ENCODE measurements at places on chromosomes 5 and 9.

DNA sequence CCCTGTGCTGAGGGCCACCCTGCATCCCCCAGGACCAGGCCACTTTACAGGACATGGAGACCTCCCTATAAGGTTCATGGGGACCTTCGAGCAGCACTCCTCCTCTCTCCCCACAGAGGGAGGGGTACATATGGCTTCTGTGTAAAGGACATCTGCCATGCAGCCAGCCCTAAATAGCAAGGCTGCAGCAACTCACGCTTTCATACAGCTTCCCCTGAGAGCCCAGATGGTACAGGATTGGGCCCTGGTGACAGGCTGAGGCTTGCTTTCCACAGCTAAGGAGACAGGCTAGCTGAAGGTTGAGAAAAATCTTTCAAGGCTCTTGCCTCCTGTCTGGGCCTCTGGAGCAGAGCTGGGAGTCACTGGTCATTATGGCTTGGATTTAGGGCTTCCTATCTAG lies 147.0 kb upstream of the ZNF366 start:
- no peak for DNase-seq

DNA sequence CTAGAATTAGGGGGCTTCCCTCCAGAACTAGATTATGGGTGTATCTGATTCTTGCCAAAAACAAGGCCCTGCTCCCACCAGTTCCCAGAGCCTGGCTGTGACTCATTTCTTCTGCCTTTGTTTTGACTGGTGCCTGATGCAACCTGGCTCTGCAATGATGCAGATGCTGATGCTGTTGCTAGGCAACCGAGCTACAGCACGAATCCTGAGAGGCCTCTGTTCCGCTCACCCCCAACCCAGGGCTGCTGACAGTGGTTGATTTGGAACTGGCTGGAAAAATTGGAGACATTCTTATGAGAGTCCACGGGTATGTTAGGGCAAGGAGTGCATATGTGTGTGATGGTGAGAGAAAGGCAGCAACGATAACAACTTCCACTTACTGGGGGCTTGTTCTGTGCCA lies 100.3 kb downstream of the NSG2 start:
- DNase-seq, result no peak

DNA sequence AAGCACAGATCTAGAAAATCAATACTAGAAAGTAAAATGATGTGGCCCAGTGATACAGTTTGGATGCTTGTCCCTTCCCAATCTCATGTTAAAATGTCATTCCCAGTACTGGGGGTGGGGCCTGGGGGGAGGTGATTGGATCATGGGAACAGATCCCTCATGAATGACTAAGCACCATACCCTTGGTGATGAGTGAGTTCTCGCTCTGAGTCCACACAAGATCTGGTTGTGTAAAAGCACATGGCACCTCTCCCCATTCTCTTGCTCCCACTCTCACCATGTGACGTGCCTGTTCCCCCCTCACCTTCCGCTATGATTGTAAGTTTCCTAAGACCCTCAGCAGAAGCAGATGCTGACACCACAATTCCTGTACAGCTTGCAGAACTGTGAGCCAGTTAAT lies 234.2 kb upstream of the CDH6 start:
- no peak for DNase-seq

- DNase-seq, result no peak
Measured at GRCh38 chr9:2231829-2232228, 216.7 kb downstream of the SMARCA2 start.

- no peak for DNase-seq
Measured at GRCh38 chr9:78938821-78939220, 632.9 kb upstream of the TLE4 start.

GRCh38 chr9:33170464-33171415 lies 3.6 kb upstream of the B4GALT1 start:
- DNase-seq, result no peak

- DNase-seq, result no peak
Measured at GRCh38 chr5:1524481-1524798, 680 bp upstream of the LPCAT1 start.

DNA sequence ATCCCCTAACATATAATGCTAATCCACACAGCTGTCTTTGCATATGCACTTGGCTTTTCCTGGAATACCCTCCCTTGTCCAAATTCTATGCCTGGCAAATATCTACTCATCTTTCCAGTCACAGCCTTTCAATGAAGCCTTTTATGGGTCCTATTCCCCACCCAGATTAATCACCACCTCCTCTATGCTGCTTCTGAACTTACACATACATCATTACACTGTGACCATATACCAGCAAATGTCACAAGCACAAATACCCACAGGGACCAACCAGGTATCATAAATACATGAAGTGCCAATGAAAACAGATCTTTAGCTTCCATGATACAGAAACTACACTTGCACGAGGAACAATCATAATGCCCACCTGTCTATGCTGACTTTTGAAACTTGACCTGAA lies 22.3 kb downstream of the LPAR1 start:
- no peak for DNase-seq

DNA sequence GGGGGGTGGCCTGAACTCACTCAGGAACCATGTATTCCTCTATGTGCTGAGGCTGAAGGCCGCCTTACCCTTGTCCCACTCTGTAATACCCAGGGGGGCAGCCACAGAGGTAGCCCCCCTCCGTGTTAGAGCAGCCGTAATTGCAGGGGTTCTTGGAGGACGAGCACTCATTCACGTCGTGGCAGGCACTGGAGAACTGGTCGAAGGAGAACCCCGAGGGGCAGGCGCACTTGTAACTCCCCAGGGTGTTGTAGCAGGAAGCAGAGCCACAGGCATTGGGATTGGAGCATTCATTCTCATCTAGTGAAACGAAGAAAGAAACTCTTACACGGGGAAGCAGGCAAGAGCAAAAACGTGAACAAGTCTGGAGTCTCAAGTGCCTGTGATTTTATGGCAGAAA lies 179.8 kb downstream of the SLC12A2 start:
- no peak for DNase-seq

DNA sequence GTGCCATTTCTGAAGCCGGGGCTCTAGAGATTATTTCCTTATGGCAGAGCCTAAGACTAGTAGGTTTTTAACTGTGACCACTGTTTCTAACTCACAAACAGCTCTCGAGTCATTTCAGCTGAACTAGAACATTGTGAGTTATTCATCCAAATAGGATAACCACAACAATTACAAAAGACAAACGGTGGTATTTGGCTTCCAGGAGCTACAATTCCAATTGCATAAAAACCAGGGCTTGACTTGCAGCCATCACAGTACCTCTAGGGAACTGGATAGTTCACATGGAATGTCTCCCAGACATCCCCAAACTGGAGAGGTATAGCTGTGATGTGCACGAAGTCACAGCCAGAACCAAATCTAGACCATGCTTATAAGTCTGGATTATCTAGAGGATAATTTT lies 224.8 kb downstream of the FAM114A2 start:
- DNase-seq, result no peak

GRCh38 chr5:3595006-3595961 lies at the start of gene IRX1:
IRX1 (plus strand) TSS chr5:3595832; CDS start chr5:3596106, 274 bp downstream.
- DNase-seq, result no peak

- no peak for DNase-seq
Measured at GRCh38 chr9:88808019-88808656, 183.1 kb upstream of the S1PR3 start.

GRCh38 chr5:757931-758697 lies 26.4 kb downstream of the ZDHHC11B start:
- DNase-seq, result peak; percentile 3

DNA sequence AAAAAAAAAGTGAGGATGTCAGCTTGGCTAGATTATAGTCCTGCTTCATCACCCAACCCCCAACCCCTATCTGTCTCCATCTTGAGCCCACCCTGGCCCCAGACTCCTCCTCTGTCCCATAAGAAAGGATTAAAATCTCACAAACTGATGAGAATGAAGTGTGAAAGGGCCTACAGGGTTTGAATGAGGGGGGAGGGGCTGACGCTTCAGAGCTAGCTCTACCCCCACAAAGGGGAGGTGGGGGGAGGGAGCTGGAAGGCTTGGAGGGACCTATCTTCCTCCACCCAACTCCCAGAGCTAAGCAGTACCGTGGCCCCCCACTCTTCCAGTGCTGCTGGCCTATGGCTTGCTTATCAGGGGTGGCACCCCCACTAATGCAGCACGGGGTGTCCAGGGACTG lies 43.7 kb upstream of the HAND1 start:
- no peak for DNase-seq

DNA sequence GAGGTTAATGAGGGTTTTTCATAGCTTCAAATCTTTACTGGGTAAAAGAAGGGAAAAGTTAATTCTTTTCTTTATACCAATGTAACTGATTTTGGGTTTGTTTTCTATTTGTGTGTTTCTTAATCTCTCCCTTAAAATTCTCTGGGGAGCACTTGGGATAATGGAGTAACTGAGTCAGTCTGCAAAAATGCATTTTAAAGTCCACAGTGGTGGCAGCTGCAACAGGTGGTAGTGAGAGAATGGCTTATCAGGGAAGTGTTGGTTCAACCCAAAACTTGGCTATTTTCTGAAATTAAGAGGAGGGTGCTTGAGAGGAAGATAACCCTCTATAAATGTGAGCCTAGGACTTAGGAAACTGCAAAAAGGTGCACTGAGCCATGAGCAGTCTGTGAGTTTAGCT lies 39.9 kb upstream of the ASTN2 start:
- DNase-seq, result no peak

- no peak for DNase-seq
Measured at GRCh38 chr9:27442464-27442863, 81.6 kb upstream of the IFNK start.

DNA sequence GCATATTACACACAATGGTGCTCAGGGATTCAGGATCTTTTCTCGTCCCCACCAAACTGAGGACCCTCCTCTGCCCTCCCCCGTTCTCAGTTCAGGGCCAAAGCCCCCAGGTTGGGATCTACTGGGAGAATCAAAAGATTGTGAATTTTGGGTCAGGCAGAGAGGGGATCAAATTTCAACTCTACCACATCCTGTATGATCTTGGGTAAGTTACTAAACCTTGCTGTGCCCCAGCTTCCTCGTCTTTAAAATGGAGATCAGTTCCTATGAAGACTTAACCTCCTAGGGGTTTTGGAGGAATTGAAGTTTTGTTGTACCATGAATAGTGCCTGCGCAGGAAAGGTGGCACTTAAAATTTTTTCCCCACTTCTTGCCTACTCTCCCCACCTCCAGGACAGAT lies 62.4 kb downstream of the RAI14 start:
- no peak for DNase-seq

DNA sequence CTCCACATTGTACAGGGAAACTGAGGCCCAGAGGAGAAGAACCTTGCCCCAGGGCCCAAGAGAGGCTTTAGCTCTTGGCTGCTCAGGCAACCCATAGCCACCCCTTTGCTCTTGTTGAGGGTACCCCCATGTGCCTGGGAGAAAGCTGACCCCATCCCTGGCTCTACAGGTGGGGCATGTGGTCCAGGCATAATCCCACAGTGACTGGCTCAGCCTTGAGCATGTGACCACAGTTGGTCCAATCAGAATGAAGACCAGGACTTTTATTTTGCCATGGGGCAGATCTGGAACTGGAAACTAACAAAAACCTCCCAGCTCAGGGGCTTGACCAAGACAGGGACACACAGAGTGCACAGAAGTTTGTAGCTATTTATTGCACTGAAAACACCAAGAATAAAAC lies 29.3 kb downstream of the SLC6A7 start:
- no peak for DNase-seq

DNA sequence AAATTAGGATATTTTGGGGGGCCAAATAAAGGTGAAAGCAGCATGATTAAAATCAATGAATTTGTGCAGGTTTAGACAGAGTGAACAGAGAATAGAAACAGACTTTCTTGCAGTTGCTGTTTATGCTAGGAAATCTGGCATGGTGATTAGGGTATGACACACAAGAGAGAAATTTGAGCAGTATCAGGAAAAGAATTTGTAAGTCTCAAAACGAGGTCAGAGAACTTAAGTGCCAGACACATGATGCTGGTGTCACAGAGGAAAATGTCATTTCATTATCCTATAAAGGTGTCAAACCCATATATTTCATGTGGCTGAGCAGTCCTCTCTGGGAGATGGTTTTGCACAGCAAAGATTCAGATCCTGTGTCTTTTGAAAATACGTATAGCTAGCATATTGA lies 15.7 kb downstream of the LVRN start:
- no peak for DNase-seq
